Upper lobe of right lung (tissue), 1 donor: ENCODE measurements at places on chromosomes 1 and 21. TPM values are rescaled to one million over a fixed set of nuclear protein-coding genes. Genes with fewer than 3 reads are reported as not detected.

The CYP2J2 gene
- 1.4 TPM for total RNA-seq

The ADAMTSL4 gene
- total RNA-seq = 99.2 TPM

The TFF1 gene
- not detected for total RNA-seq

The RNF186 gene
- not detected for total RNA-seq

The OTUD3 gene
- 8.8 TPM for total RNA-seq

The FMO1 gene
- 1.3 TPM for total RNA-seq

The SLFNL1 gene
- 2.8 TPM for total RNA-seq

The NDC1 gene
- 7.7 TPM for total RNA-seq

The UTS2 gene
- total RNA-seq = not detected

The PLCH2 gene
- 2.4 TPM for total RNA-seq

The TMEM79 gene
- total RNA-seq = 3.3 TPM

The HSPA6 gene
- total RNA-seq = 10.9 TPM

The OR2T2 gene
- not detected for total RNA-seq

The OLFM3 gene
- total RNA-seq = not detected

The PFKL gene
- 101 TPM for total RNA-seq

The GPR52 gene
- total RNA-seq = 1.9 TPM

The NPPA gene
- 8.4 TPM for total RNA-seq

The SLC9C2 gene
- 0.26 TPM for total RNA-seq

The AMY1C gene
- total RNA-seq = 8.7 TPM

The RAB3B gene
- not detected for total RNA-seq

The CNIH4 gene
- total RNA-seq = 76.6 TPM

The CD34 gene
- 50.7 TPM for total RNA-seq

The NIBAN1 gene
- 33.3 TPM for total RNA-seq

The EPHA10 gene
- 1.4 TPM for total RNA-seq

The CHRM3 gene
- 5.4 TPM for total RNA-seq

The DCST1 gene
- not detected for total RNA-seq

The CAMK1G gene
- total RNA-seq = 1.4 TPM

The LYPLA2 gene
- 45.9 TPM for total RNA-seq

The GBP4 gene
- 32.9 TPM for total RNA-seq

The UBE2U gene
- not detected for total RNA-seq

The PAQR6 gene
- total RNA-seq = 1.9 TPM

The KCNJ15 gene
- total RNA-seq = 80.1 TPM

The CCDC28B gene
- total RNA-seq = 2.7 TPM

The EXTL1 gene
- 0.49 TPM for total RNA-seq

The HUNK gene
- 2.0 TPM for total RNA-seq

The RIPPLY3 gene
- total RNA-seq = not detected

The AMY1A gene
- 1.6 TPM for total RNA-seq

The PODN gene
- total RNA-seq = 56.5 TPM

The GJA5 gene
- total RNA-seq = 62.2 TPM

The STYXL2 gene
- 0.17 TPM for total RNA-seq
